ENCODE measurements at places on chromosomes 7 and 10. TPM values are rescaled to one million over a fixed set of nuclear protein-coding genes. Genes with fewer than 3 reads are reported as not detected.

The TMEM106B gene
- total RNA-seq = 120 TPM

The SUN3 gene
- total RNA-seq = not detected

The CC2D2B gene
- total RNA-seq = 4.2 TPM

The CYP3A7 gene
- 1.3 TPM for total RNA-seq

The RNF32 gene
- 1.4 TPM for total RNA-seq

The IKZF1 gene
- total RNA-seq = 4.0 TPM

The GPNMB gene
- 47.6 TPM for total RNA-seq

GRCh38 chr10:17033529-17034260 is 95.9 kb downstream of the CUBN start:
- H3K4me3 ChIP-seq = no peak overlapping the region
- H3K36me3 ChIP-seq = no peaks in the 10 kb centered on the region
- DNase-seq = no peak
- no peak overlapping the region for H3K27ac ChIP-seq
- H3K4me1 ChIP-seq = no peaks in the 10 kb centered on the region

- no peaks in the 10 kb centered on the region for H3K4me1 ChIP-seq
- no peaks in the 10 kb centered on the region for H3K27me3 ChIP-seq
- no peak overlapping the region for H3K4me3 ChIP-seq
Measured at GRCh38 chr7:42972699-42973500, 40.7 kb downstream of the MRPL32 start.

- no peak for DNase-seq
- H3K4me1 ChIP-seq = no peaks in the 10 kb centered on the region
- H3K4me3 ChIP-seq = no peak overlapping the region
- no peak overlapping the region for H3K27ac ChIP-seq
- no peaks in the 10 kb centered on the region for H3K27me3 ChIP-seq
Measured at GRCh38 chr10:122264436-122264835, 6.7 kb upstream of the BTBD16 start.

DNA sequence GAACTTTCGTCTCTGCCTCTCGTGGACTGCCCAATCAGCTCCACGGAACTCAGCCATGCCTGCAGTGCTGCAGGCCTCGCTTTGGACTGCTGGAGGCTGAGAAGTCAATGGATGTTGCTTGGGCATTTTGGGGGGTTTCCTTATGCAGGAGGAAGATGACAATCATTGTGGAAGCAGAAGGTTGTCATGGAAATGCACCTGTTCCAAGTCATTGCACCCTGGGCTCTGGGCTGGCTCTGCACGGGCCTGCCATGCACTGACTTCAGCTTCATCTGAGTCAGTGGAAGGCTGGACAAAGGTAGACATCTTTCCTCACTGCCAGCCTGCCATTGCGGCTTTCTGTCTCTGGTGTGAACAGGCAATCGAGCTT is 217.3 kb downstream of the RPS24 start:
- no peak overlapping the region for H3K4me3 ChIP-seq
- no peaks in the 10 kb centered on the region for H3K36me3 ChIP-seq
- DNase-seq = no peak
- H3K27ac ChIP-seq = no peak overlapping the region

DNA sequence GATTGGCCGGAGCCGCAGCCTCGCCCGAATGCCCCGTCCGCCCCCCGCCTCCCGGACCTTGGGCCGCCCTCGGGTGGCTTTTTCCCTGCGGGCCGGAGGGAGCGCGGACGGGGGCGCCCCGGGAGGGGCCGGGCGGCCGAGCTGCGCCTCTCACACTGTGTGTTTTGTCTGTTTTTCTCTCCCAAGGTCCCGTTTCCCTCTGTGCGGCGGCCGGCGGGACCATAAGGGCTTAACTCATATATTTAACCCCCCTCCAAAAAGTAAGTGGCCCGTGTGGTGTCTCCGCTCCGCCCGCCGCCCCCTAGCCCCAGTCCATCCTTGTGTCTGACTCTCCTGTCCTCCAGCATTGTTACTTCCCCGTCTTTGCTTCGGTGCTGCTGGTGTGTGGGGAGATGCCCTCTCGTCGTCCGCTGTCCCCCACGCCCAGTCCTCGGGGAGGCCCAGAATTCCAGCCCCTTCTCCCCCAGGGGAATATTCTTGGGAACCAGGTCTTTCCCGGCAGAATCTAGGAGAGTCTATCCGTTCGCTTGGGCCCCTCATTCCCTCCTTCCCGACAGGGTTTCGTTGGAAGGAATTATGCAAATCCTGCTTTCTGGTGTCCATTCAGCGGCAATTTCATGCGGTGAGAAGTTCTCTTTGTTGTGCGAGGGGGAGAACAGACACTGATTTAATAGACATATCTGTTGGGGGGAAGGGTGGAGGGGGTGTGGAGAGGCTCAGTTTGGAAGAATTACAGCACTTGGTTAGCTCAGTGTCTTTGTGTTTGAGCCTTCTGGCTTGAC is 1.3 kb downstream of the LCOR start:
- H3K4me1 ChIP-seq = peaks cover 7% of the 10 kb centered on the region
- H3K4me3 ChIP-seq = peak overlapping the region; percentile 76
- DNase-seq = peak; percentile 81
- peak overlapping the region; percentile 88 for H3K27ac ChIP-seq
- no peaks in the 10 kb centered on the region for H3K36me3 ChIP-seq
- H3K27me3 ChIP-seq = no peaks in the 10 kb centered on the region

DNA sequence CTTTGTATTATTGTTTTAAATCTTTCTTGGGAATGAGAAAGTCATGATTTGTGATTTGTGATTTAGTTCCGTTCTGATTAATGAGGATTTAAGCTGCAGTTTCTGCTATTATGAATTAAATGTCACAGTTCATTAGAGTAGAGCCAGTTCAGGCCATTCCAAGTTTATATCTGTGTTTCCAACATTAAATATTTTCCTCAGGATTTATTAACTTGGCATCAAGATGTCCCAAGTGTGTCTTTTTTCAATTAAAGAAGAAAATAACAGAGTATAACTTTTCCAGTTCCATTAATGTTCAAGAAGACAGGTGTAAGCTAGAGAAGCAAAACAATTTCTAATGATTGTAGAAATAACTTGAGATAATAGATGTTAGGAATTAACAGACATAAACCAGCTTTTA is 1183.2 kb upstream of the CELF2 start:
- H3K36me3 ChIP-seq = no peaks in the 10 kb centered on the region
- no peaks in the 10 kb centered on the region for H3K4me1 ChIP-seq
- peaks cover 2% of the 10 kb centered on the region for H3K27me3 ChIP-seq
- DNase-seq = no peak

GRCh38 chr7:157402388-157402703 is 65.5 kb downstream of the DNAJB6 start:
- peaks cover 12% of the 10 kb centered on the region for H3K4me1 ChIP-seq
- DNase-seq = no peak

DNA sequence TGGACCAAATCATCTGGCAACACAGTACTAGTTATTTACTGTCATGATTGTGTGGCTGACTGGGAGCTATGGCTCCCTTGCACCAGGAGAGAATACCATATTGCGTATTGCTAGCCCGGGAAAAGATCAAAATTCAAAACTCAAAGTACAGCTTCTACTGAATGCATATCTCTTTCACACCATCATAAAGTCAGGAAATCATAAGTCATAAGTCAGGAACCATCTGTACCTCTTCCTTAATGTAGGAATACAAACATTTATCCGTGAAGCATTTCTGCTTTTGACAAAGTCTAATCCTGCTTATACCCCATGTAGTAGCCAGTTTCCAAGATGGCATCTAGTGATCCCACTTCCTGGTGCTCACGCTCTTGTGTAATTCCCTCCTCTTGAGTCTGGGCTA is 2.2 kb upstream of the CREB3L2 start:
- H3K36me3 ChIP-seq = no peaks in the 10 kb centered on the region
- H3K4me3 ChIP-seq = no peak overlapping the region
- DNase-seq = no peak
- no peaks in the 10 kb centered on the region for H3K27me3 ChIP-seq
- peaks cover 11% of the 10 kb centered on the region for H3K4me1 ChIP-seq

GRCh38 chr10:35795131-35795824 is 153.2 kb upstream of the FZD8 start:
- no peaks in the 10 kb centered on the region for H3K36me3 ChIP-seq
- no peaks in the 10 kb centered on the region for H3K27me3 ChIP-seq
- no peaks in the 10 kb centered on the region for H3K4me1 ChIP-seq
- DNase-seq = no peak
- no peak overlapping the region for H3K27ac ChIP-seq

DNA sequence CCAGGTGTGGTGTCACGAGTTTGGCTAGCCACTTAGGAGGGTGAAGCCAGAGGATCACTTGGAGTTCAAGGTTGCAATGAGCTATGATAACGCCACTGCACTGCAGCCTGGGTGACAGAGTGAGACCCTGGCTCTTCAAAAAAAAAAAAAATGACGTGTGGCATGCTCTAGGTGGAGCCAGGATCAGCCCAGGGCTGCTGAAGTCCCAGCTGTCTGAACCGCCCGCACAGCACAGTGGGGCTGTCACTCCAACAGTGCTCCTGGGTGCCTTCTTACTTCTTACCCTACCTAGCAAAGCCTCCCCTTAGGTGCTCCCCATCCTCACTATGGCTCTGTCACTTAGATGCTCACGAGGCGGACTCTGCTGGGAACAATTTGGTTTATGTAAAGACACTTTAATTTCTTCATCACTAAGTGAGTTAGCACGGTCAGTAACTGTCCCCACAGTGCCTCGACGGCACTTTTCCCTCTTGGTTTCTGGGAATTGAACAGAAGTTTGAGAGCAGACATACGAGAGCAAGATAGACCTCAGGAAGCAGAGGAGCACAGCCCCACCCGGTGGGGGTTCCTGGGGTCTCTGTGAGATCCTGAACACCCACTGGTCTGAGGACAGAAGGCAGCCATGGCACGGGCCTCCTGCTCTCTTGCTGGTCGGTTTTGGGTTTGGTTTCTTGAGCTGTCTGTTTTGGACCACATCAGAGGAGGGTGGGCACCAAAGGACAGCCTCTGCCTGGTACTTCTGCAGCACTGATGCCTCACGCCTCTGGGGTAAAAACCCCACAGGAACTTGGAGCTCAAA is 66.2 kb upstream of the BTBD16 start:
- no peaks in the 10 kb centered on the region for H3K27me3 ChIP-seq
- H3K4me1 ChIP-seq = peaks cover 27% of the 10 kb centered on the region
- H3K36me3 ChIP-seq = peaks cover 34% of the 10 kb centered on the region
- no peak overlapping the region for H3K27ac ChIP-seq

GRCh38 chr10:77613476-77614130 is 24.0 kb downstream of the KCNMA1 start:
- no peak for DNase-seq
- H3K36me3 ChIP-seq = no peaks in the 10 kb centered on the region
- no peaks in the 10 kb centered on the region for H3K27me3 ChIP-seq
- no peak overlapping the region for H3K27ac ChIP-seq

DNA sequence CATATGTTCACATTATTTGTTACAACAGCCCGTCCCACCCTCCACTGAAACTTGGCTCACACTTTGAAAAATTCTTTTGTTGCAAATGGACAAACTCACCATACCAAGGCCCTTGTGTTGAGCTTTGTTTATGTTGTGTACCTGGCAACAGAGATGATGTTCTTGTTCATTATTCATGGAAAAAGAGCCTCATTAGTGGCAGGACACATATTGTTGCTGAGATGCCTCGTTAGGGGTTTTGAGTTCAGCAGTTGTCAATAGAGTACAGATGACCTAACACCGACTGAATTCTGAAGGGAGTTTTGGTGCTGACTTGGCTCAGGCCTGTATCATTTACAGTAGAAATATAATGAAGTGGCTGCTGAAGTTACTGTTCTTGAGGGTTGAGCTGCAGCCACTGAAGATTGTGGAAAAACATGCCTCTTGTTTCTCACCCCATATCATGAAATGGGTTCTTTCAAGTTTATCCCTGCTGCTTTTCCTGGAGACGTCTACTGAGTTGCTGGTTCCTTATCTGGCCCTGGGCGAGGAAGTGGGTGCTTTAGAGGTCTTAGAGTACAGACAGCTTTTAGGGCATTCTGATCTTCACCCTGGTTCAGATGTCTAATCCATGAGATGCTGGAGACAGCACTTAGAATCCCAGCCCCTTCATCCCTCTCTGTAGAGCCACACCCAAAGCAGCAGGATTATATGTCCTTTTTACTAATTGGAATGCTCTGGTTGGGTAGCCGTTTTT is 149.7 kb downstream of the WNT2 start:
- no peaks in the 10 kb centered on the region for H3K4me1 ChIP-seq
- no peak overlapping the region for H3K27ac ChIP-seq
- H3K27me3 ChIP-seq = no peaks in the 10 kb centered on the region
- H3K36me3 ChIP-seq = peaks cover 3% of the 10 kb centered on the region
- DNase-seq = no peak

DNA sequence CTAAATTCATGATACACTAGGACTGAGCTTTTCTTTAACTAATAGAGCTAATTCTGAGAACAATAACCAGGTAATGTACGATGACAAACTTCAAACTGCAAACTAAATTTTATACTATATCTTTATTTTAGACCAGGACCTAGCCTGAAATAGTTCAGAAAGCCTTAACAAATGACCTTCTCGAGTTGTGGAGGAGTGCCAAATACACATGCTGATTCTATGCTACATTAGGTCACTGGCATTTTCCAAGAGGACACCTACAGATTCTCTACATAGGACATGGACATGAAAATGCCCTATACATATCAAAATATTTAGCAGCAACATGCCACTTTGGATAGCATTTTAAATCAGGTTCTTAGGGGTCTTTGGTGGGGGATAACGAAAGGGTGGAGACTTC is 44.0 kb upstream of the LRRTM3 start:
- no peaks in the 10 kb centered on the region for H3K36me3 ChIP-seq
- no peaks in the 10 kb centered on the region for H3K4me1 ChIP-seq
- no peak overlapping the region for H3K4me3 ChIP-seq
- H3K27ac ChIP-seq = no peak overlapping the region
- no peaks in the 10 kb centered on the region for H3K27me3 ChIP-seq
- DNase-seq = no peak

DNA sequence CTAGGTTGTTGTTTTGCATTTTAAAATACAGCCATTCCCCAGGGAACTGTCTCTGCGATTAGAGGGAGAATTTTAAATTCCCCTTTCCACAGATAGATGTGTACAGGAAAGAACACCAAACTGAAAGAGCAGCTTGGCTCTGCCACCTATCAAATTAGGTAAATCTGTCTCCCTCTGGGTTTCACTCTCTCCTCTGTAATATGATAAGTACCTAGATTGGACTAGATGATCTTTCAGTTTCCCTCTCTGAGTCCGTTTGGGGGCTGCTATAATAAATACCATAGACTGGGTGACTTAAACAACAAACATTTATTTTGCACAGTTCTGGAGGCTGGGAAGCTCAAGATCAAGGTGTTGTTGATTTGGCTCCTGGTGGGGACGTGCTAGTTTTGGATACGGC is 186.0 kb downstream of the KIF20B start:
- no peaks in the 10 kb centered on the region for H3K4me1 ChIP-seq
- no peak for DNase-seq

- H3K4me1 ChIP-seq = peaks cover 32% of the 10 kb centered on the region
- no peak overlapping the region for H3K27ac ChIP-seq
- no peak for DNase-seq
- no peaks in the 10 kb centered on the region for H3K36me3 ChIP-seq
Measured at GRCh38 chr7:157978766-157979165, 608.9 kb downstream of the PTPRN2 start.

- H3K27ac ChIP-seq = peak overlapping the region; percentile 79
- DNase-seq = peak; percentile 75
- H3K36me3 ChIP-seq = peaks cover 3% of the 10 kb centered on the region
- peaks cover 49% of the 10 kb centered on the region for H3K4me1 ChIP-seq
- peaks cover 29% of the 10 kb centered on the region for H3K27me3 ChIP-seq
Measured at GRCh38 chr10:7409045-7409731, 1.6 kb downstream of the SFMBT2 start.

Measured in spinal cord (tissue), 10 donors.